ENCODE measurements at places on chromosomes 13 and 19.

- no peak for DNase-seq
Observed at GRCh38 chr13:90552702-90553101, 794.8 kb upstream of the MIR17HG start.

- no peak for DNase-seq
Observed at GRCh38 chr19:900043-900301, 6.7 kb downstream of the RNU6-9 start.

DNA sequence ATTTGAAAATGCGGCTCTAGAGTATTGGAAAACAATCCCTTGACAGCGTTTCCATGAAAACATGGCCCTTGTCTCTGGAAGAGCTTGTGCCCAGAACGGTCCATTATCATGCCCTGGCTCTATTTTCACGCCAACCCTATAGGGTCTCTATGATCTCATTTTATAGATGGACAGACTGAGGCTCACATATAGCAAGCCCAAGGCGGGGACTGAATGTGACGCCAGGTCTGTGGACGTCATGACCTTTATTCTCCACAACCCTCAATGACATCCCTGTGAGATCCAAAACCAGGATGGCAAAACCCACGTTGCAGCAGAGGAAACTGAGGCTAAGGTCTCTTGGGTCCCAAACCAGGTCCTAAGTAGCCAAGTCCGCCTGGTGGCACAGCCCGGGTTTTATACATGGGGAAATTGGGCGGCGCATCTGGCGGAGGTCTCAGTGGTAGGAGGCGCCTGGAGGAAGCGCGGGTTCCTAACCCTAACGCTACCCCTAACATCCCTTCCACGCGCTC, 425 bp upstream of the COLGALT1 start:
- DNase-seq = no peak

GRCh38 chr19:58519087-58519354, 589 bp downstream of the ZBTB45 start:
- peak; percentile 68 for DNase-seq

DNA sequence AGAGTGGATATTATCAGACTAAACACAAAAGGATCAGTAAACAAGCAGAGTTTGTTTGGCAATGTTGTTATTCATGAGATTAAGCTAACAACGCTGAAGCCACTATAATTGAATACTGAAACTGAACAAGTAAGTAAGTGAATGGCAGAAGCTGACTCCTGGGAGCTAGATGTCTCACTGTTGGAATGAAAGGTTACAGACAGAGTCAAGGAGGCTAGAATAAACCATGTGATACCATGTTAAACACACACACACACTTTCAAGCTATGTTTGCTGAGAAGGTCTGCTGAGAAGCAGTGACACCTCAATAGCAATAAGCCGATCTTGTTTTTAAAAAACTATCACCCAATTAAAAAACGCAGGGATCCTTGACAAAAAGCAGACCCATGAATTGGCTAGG, 1609.4 kb upstream of the MIR17HG start:
- no peak for DNase-seq

GRCh38 chr19:47699360-47699917, 13.8 kb upstream of the EHD2 start:
- no peak for DNase-seq

DNA sequence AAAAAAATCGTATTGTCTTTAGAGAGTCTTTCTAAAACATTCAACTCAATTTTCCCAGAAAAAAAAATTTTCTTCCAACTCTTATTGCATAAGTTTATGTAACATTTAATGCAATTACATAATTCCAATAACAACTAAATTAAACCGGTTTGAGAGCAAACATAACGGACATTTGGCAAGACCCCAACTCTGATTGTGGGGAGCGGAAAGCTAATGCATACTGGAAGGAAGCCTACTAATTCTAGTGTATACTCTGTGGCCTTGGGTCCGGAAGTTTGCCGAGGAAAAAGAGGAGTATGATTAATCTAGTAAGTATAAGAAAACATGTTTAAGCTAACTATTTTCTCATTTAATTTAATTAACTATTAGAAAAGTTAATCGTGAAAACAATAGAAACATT, 21.3 kb upstream of the MIR17HG start:
- no peak for DNase-seq
